ENCODE measurements at places on chromosomes 2 and 18. TPM values are rescaled to one million over a fixed set of nuclear protein-coding genes. Genes with fewer than 3 reads are reported as not detected.
A peak's percentile ranks its signal among the peaks of the same experiment; 100 is the strongest.

DNA sequence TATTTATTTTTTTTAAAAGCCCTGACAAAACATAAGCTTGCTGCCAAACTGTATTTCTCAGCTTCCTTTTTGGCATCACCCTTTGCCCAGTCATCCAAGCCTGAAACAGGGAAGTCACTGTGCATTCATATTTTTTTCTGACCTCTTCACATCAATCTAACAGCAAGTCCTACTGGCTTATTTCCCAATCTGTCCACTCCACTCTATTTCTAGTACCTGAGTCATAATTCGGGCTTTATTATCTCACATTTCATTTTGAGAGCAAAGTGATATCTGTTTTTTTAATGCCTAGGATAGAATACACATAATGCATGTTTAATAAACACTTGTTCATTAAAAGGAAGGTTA lies 5.1 kb downstream of the HNMT start:
- DNase-seq, result peak; percentile 95

GRCh38 chr18:47334966-47335365 lies 83.5 kb upstream of the SKOR2 start:
- no peak for DNase-seq

DNA sequence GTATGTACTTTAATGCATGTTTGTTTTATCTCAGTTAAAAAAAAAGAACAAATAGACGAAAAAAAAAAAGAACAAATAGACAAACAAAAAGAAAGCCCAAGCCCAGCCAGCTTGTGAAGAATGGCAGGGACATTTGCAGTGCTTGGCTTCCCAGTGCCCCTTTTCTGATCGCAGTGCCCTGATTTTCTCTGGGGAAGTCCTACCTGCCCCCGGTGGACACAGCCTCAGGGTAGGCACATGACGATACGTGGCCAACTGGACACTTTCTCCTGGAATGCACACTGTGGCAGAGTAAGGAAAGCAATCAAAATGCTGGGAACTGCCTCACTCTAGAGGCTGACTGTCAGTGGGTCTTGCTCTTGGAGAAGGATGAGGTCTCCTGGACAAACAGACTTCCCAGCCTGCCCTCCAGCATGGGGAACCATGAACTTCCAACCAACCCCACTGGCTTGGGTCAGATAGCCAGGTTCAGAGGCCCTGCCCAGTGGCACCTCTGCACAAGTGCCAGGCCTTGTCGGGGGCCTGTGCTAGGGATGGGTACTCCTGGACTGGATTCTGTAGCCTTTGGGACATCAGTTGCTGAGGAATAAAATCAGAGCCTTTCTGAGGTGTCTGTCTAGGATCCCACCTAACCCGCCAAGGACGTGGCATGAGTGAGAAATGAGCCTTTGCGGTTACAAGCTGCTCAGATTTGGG lies 76.7 kb downstream of the INHBB start:
- no peak for DNase-seq

- DNase-seq, result peak; percentile 76
Measured at GRCh38 chr2:71505086-71505769, 51.9 kb downstream of the DYSF start.

Gene POTEC
- not detected for total RNA-seq

Gene UGT1A8
- not detected for total RNA-seq

Gene AGXT
- total RNA-seq, result not detected

Gene SERPINB4
- not detected for total RNA-seq

Data from LHCN-M2 (cell line).